ENCODE measurements at places on chromosomes 5 and 9.

GRCh38 chr5:160260881-160261815 lies 31.8 kb downstream of the FABP6 start:
- no peak for DNase-seq

GRCh38 chr5:90550963-90551362 lies 7.6 kb upstream of the ADGRV1 start:
- DNase-seq = no peak

- no peak for DNase-seq
Measured at GRCh38 chr9:38106488-38106887, 37.5 kb upstream of the SHB start.

DNA sequence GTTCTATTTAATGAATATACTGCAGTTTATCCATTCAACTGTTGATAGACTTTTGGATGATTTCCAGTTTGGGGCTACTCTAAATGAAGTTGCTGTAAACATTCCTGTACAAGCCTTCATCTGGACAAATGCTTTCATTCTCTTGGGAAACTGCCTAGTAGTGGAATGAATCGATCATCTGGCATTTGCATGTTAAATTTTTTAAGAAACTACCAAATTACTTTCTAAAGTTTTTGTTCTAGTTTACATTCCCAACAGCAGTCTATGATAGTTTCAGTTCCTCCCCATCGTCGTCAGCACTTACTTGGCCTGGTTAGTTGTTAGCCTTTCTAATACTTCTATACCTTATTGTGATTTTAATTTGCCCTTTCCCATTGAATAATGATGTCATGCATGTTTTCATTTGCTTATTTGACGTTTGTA lies 306.3 kb downstream of the FER start:
- DNase-seq = no peak

DNA sequence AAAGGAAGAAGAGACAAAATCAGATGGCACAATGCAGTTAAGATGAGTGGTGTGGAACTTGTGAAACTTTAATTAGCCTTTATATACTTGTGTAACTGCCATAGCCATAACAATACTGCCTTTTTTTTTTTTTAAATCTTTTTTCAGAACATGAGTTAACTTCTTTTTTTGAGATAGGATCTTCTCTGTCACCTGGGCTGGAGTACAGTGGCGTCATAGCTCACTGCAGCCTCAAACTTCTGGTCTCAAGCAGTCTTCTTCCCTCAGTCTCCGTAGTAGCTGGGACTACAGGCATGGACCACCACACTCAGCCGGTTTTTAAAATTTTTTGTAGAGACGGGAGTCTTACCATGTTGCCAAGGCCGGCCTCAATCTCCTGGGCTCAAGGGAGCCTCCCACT lies 37.2 kb downstream of the GPBP1 start:
- no peak for DNase-seq

DNA sequence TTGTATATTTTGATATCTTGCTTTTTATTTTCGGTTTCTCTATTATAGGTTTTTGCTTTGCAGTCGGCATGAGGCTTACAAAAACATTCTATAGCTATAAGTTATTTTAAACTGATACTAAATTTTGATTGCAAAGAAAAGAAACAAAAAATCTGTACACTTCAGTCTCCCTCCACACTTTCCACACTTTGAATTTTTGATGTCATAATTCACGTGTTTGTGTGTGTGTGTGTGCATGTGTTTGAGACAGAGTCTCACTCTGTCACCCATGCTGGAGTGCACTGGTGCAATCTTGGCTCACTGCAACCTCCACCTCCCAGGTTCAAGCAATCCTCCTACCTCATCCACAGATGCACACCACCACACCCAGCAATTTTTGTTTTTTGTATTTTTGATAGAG lies 124.9 kb downstream of the MRPS30 start:
- no peak for DNase-seq

GRCh38 chr9:127195976-127196825 lies 68.4 kb upstream of the GARNL3 start:
- DNase-seq = no peak

DNA sequence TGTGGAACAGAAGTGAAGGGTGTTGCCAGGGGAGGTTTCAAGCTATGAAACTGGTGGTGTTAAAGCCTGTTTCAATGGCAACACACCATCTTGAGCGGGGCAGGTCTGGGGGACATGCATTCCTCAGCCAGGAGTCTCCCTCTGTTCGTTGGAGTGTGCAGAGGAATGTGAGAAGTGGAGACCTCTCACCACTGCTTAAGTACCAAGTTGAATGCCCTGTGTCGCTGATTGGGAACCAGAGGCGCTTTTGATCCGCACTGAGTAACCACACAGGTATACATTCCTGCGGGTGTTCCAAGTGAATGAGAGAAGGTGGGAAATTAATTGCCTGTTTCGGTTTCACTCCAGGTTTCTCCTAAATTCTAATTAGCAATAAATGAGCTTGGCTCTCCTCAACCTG lies 99.4 kb downstream of the LIX1 start:
- DNase-seq = no peak

GRCh38 chr5:111563031-111563822 lies 50.9 kb upstream of the STARD4 start:
- DNase-seq = no peak

- DNase-seq = no peak
Measured at GRCh38 chr9:136678624-136679023, 8.6 kb downstream of the AGPAT2 start.

DNA sequence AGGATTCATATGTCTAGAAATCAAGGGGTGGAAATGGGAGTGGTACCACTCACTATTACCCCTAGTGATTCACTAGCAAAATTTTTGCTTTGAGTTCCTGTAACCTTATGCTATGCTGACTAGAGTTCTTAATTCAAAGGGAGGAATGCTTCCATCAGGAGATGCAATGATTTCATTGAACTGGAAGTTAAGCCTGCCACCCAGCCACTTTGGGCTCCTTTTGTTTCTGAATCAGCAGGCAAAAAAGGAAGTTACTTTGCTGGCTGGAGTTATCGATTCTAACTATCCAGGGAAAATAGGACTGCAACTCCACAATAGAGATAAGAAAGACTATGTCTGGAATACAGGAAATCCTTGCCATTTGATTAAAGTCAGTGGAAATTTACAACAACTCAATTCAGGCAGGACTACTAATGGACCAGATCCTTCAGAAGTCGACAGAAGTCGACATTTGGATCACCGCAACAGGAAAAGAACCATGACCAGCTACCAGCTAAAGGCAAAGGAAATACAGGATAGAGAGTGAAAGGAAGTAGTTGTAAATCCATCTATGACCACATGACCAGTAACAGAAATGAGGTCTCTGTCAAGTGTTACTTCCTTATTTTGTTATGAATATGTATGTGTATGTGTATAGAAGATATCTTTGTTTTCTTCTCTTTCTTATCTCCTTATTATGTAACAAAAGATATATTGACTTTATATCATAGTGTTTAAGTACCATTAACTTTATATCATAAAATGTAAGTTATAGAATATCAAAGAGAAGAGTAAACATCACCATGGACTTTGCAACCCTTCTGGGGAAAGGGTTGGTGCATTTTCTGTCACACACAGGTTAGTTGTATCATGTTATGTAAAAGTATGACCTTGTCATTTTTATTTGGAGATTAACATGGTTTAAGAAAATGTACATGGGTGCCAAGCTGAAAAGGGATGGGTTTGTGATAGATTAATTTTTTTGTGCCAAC lies 198.7 kb upstream of the HAPLN1 start:
- DNase-seq = no peak

GRCh38 chr5:28284788-28285187 lies 1246.4 kb upstream of the CDH9 start:
- DNase-seq = no peak
